Thoracic aorta (tissue), 2 donors: ENCODE measurements at places on chromosomes 2 and 18. TPM values are rescaled to one million over a fixed set of nuclear protein-coding genes. Genes with fewer than 3 reads are reported as not detected.

The LIMS4 gene
- total RNA-seq = 66.8 TPM

The TEX44 gene
- total RNA-seq = not detected

The KANSL1L gene
- 77.2 TPM for total RNA-seq

The DPP10 gene
- not detected for total RNA-seq

GRCh38 chr2:241219856-241220356, 31.4 kb downstream of the ANO7 start:
- H3K27me3 ChIP-seq = no peaks in the 10 kb centered on the region
- H3K4me1 ChIP-seq = peaks cover 6% of the 10 kb centered on the region
- no peak overlapping the region for H3K4me3 ChIP-seq

- peaks cover 15% of the 10 kb centered on the region for H3K4me1 ChIP-seq
- no peaks in the 10 kb centered on the region for H3K36me3 ChIP-seq
These were observed 4.3 kb downstream of the PAX8 start for GRCh38 chr2:113274432-113274831.

- no peak overlapping the region for H3K4me3 ChIP-seq
- H3K27me3 ChIP-seq = no peaks in the 10 kb centered on the region
- no peak for DNase-seq
- H3K4me1 ChIP-seq = no peaks in the 10 kb centered on the region
- no peaks in the 10 kb centered on the region for H3K36me3 ChIP-seq
These were observed 116.6 kb downstream of the ASXL3 start for GRCh38 chr18:33694593-33694992.

- DNase-seq = no peak
- no peaks in the 10 kb centered on the region for H3K36me3 ChIP-seq
- no peaks in the 10 kb centered on the region for H3K27me3 ChIP-seq
- H3K27ac ChIP-seq = no peak overlapping the region
- no peak overlapping the region for H3K4me3 ChIP-seq
These were observed 10.3 kb upstream of the CHST10 start for GRCh38 chr2:100427627-100428258.

DNA sequence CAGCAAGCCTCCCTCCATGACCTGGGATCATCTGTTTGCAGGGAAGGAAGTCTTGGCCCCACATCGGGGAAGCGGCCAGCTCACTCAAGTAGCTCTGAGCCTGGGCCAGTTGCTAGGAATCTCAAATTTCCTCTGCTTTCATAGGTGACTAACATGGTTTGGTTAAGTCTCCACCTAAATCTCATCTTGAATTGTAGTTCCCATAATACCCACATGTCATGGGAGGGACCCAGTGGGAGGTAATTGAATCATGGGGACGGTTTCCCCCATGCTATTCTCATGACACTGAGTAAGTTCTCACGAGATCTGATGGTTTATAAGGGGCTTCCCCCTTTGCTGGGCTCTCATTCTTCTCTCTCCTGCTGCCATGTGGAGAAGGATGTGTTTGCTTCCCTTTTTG, 75.2 kb downstream of the LBH start:
- H3K4me1 ChIP-seq = peaks cover 9% of the 10 kb centered on the region
- H3K27ac ChIP-seq = no peak overlapping the region
- H3K4me3 ChIP-seq = no peak overlapping the region
- H3K27me3 ChIP-seq = no peaks in the 10 kb centered on the region

DNA sequence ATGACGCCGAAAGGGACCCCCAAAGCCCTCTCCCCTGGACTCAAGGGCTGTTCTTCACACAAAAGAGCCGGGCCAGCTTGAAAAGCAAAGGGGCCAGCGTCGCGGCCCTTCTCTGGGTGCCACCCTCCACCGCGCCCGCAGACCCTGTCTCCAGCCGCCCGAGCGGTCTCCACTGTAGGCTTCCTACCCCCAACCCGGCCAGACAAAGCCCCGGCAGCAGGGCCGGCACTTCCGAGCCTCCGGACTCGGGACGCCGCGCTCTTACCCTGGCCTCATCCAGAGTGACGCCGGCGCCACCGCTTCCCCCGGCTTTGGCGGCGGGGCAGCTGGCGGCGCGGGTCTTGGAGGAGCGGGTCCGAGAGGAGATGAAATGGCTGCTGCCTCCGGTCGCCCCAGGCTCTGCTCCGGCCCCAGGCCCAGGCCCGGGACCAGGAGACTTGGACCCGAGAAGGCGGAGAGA, 603 bp downstream of the ATAD2B start:
- H3K27ac ChIP-seq = peak overlapping the region; percentile 98
- H3K36me3 ChIP-seq = no peaks in the 10 kb centered on the region
- H3K4me3 ChIP-seq = peak overlapping the region; percentile 98
- peak; percentile 2 for DNase-seq
- H3K27me3 ChIP-seq = no peaks in the 10 kb centered on the region

DNA sequence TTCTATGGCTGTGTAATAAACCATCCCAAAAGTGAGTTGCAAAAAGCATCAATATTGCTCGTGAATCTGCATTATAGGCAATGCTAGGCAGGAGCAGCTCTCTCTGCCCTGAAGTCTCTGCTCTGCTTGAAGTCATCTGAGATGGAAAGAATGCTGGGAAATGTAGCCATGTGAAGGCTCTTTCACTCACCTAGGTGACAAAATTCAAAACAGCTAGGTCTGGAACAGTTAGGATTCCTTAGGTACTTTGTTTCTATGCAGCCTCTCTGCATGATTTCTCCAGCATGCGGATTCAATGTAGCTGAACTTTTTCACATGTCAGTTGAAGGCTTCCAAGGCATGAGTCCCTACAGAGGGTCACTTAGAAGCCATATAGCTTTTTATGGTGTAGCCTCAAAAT, 1383.7 kb downstream of the LRP1B start:
- no peaks in the 10 kb centered on the region for H3K4me1 ChIP-seq
- no peak overlapping the region for H3K27ac ChIP-seq
- no peak for DNase-seq
- no peak overlapping the region for H3K4me3 ChIP-seq
- H3K27me3 ChIP-seq = no peaks in the 10 kb centered on the region

DNA sequence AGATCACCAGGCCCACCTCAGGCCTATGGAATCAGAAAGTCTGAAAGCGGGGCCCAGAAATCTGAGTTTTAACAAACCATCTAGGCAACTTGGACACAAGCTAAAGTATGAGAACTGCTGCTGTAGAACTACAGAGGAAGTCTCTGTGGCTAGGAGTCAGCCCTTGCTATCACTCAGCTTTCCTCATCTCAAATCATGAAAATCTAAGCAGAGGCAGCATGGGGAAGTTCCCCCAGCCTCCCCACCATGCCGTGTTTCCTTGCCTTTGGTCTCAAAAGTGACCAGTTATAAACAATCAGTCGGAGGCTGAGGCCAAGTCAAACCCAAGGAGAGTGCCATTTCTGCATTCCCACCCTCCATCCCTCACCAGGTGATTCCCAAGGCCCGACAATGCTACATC, 404.7 kb downstream of the BCL11A start:
- no peaks in the 10 kb centered on the region for H3K4me1 ChIP-seq

DNA sequence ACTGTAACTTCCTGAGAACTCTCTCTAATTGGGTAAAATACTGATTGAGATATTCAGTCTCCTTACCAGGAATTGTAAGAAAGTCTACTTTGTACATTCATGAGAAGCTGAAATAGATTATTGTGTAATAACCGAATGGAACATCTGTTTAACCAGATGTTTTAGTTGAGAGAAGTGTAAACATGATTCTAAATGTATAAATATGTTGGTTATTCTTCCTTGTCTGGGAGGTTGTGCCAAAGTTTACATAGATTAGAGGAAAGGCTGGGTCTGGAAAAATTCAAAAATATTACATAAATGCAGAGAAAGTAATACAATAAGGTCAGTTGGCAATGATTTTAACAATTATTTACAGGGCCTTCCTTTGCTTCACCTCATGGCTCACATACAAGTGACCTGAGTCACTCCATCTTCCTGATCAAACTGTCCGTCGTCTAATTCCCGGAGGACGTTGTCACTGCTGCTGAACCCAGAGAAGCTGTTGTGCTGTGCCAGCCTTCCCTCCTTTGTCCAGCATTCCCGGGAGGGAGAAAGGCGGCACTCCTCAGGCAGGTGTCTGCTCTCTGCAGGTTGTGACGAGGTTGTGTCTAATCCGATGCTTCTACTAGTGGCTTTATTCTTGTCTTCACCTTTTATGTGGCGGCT, 55.9 kb downstream of the MOB4 start:
- peaks cover 4% of the 10 kb centered on the region for H3K4me1 ChIP-seq
- H3K27ac ChIP-seq = no peak overlapping the region
- H3K36me3 ChIP-seq = no peaks in the 10 kb centered on the region

- no peak overlapping the region for H3K4me3 ChIP-seq
- peaks cover 20% of the 10 kb centered on the region for H3K4me1 ChIP-seq
- H3K36me3 ChIP-seq = no peaks in the 10 kb centered on the region
- H3K27me3 ChIP-seq = no peaks in the 10 kb centered on the region
- H3K27ac ChIP-seq = no peak overlapping the region
- DNase-seq = no peak
These were observed 61.3 kb downstream of the LONRF2 start for GRCh38 chr2:100260712-100261620.

DNA sequence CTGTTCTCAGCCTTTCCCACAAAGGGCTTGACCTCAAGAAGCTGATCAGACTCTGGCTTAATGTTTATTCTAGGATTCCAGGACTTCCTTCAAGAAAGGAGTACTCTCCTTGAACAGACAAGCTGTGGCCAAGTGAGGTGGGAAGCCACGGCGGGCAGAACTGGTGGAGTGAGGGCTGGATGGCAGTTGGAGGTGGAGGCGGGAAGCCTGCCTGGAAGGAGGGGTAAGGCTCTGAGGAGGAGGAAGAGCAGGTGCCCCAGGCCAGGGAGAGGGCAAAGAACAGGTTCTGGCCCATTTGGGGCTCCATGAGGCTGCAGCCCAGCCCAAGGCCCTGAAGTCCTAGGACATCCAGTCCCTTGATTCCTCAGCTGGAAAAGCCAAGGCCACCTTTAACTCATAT, 143.9 kb downstream of the CYP26B1 start:
- H3K27ac ChIP-seq = no peak overlapping the region
- H3K4me3 ChIP-seq = no peak overlapping the region
- DNase-seq = no peak
- no peaks in the 10 kb centered on the region for H3K36me3 ChIP-seq
- no peaks in the 10 kb centered on the region for H3K4me1 ChIP-seq

DNA sequence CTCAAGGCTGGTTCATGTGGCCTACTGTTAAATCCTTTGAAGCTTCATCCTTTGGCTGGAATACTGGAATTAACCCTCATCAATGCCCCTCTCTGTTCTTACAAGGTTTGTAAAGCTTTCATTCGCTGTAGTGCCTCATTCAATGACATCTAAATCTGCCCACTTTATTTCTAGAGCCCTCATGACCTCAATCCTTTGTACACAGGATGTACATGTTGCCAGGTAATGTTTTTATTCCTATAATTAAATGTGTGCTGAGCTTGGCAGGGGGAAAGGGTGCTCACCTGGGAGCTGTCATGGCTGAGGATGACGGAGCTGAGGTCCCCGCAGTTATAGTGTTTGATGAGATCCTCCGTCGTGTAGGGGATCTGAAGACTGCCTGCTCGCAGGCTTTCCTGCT, 39.3 kb downstream of the TRABD2A start:
- DNase-seq = no peak
- no peaks in the 10 kb centered on the region for H3K4me1 ChIP-seq
- no peaks in the 10 kb centered on the region for H3K36me3 ChIP-seq

DNA sequence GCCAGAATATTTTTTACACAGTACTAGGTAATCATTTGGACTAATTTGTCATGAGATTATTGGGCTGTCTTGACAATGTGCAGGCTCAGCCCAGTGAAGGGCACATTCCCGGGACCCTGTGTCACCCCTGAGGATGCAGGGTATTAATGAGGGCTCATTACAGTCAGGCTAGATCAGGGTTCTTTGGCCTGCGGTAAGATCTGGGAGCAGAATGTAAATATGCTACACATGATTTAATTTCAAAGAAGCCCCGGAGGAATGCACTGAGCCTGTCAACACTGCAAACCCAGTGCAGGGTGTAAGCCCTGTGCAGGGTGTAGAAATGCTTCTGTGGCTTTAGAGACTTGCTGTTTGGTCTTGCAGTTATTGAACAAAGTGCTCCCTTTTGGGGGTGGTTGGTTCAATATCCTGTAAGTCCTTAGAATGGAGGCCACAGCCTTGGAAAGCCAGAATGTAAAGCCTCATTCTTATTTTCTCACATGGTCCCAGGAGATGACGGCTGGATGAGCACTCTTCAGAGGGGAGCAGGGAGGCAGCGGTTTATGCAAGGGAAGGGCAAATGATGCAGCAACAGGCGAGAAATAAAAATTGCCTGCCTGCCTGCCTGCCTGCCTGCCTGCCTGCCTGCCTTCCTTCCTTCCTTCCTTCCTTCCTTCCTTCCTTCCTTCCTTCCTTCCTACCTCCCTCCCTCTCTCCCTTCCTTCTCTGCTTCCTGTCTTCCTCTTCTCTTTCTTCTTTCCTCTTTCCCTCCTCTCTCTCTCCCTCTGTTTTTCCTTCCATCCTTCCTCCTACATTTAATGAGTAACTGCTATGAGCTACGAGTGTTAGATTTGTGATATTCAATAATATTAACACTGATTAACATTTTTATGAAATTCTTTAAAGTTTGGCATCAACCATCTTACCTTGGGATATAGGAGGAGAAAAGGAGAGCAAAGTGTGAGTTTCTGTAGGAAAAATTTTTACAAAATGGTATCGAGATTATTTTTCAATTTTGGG, 148.8 kb downstream of the VAPA start:
- H3K4me1 ChIP-seq = peaks cover 8% of the 10 kb centered on the region
- no peak for DNase-seq
- H3K27ac ChIP-seq = no peak overlapping the region

DNA sequence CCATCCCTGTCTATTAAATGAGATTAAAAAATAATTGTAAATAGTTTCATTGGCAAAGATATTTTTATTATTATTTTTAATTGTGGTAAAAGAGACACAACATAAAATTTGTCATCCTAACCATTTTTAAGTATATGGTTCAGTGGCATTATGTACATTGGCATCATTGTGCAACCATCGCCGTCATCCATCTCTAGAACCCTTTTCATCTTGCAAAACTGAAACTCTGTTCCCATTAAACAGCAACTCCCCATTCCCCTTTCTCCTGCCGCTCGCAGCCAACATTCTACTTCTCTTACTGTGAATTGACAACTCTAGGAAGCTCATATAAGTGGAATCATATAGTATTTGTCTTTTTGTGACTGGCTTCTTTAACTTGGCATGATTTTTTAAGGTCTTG, 25.3 kb downstream of the LAMA3 start:
- no peaks in the 10 kb centered on the region for H3K36me3 ChIP-seq
- H3K4me1 ChIP-seq = peaks cover 16% of the 10 kb centered on the region
- H3K27me3 ChIP-seq = no peaks in the 10 kb centered on the region
- no peak overlapping the region for H3K27ac ChIP-seq
- no peak overlapping the region for H3K4me3 ChIP-seq
- DNase-seq = no peak

DNA sequence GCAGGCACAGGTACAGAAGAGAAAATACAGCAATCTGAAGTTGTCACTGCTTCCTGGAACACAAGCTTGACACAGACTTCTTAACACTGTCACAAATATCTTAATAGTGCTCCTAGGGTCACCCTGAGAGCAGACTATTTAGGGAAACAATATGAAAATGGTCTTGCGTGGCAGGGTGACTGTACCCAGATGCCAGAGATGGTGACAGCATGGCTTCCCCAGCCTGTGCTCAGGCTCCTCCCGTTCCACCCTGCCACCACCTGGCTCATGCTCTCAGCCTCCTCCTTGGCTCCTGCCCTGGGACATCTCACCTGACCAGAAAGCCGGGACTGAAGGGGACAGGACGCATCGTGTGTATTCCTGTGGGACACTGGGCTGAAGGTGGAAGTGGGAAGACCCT, 111.5 kb downstream of the RAPGEF4 start:
- H3K36me3 ChIP-seq = no peaks in the 10 kb centered on the region
- no peaks in the 10 kb centered on the region for H3K27me3 ChIP-seq
- no peak overlapping the region for H3K4me3 ChIP-seq
- no peak for DNase-seq
- H3K27ac ChIP-seq = no peak overlapping the region
- no peaks in the 10 kb centered on the region for H3K4me1 ChIP-seq

GRCh38 chr2:98297817-98298682, 48.2 kb upstream of the CNGA3 start:
- no peaks in the 10 kb centered on the region for H3K27me3 ChIP-seq
- no peaks in the 10 kb centered on the region for H3K36me3 ChIP-seq
- no peaks in the 10 kb centered on the region for H3K4me1 ChIP-seq
- no peak overlapping the region for H3K27ac ChIP-seq
- DNase-seq = no peak
